Ascending aorta (tissue), 2 donors: ENCODE measurements at places on chromosomes 5 and 9.
A peak's percentile ranks its signal among the peaks of the same experiment; 100 is the strongest.

- DNase-seq = no peak
Measured at GRCh38 chr5:73422164-73422563, 26.4 kb downstream of the FOXD1 start.

- no peak for DNase-seq
Measured at GRCh38 chr5:138943599-138944173, 68.6 kb upstream of the LRRTM2 start.

- no peak for DNase-seq
Measured at GRCh38 chr5:128052780-128053179, 30.8 kb upstream of the SLC12A2 start.

GRCh38 chr5:178994580-178995340 lies at the start of gene GRM6:
GRM6 (minus strand) TSS chr5:178995320; CDS start chr5:178994944, 376 bp downstream.
- no peak for DNase-seq

DNA sequence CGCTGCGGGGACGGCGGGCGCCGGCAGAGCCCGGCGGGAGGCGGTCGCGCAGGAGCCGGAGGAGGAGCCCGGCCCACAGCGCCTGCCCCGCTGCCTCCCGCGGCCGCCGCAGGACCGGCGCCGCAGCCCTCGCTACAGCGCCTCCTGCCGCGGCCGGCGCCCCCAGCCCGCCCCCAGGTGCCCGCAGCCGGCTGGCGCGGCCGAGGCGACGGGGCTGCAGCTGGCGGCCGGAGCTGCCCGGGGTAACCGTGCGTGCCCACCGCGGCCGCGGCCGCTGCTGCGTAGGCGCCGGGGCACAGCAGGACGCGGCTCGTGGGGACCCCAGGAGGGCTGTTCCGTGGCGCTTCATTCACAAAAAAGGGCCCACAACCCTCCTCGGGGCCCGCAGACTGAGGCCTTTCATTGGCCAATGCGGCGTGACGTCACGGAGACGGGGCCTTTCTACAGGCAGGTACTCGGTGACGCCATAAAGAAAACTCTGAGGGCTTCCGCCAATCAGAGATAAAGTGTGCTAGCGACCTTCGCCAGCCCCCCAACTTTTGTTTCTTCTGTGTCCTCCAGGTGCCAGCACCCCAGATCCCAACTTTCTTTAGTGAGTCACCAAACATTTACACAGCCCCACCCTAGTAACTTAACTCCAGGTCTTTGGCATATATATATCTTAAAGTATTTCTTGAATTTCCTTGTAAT lies at the start of gene CDC14B:
Gene CDC14B, minus strand, starts transcription at position 353 of the 690 bp plus-strand sequence. CDS start 465 bp downstream, outside the sequence.
- peak; percentile 77 for DNase-seq

GRCh38 chr9:99809586-99810319 lies 11.9 kb upstream of the NR4A3 start:
- no peak for DNase-seq
